M059J (cell line): ENCODE measurements at places on chromosomes 4 and X. TPM values are rescaled to one million over a fixed set of nuclear protein-coding genes. Genes with fewer than 3 reads are reported as not detected.

SPCS3 gene
- 55.2 and 67.2 TPM in 2 replicates for total RNA-seq

GRCh38 chr4:54378461-54378860 lies 149.4 kb downstream of the PDGFRA start:
- DNase-seq, result no peak

DNA sequence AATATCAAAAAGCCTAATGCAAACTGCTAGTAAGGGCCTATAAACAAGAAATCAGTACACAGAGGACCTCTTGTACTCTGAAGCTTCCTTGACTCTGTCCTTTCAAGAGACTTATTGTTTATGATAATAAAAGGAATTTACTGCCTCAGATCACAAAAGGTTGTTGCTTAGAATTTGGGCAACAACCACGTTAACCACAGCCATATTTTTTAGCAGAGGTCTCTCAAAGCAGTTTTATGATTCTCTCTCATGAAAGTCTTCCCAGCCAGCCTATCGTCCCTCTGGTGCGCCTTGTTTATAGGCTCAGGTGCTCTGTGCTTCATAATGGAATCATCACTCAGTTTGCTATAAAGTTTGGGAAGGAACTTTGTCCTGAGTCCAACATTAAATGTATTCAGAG lies 270.6 kb downstream of the RCHY1 start:
- no peak for DNase-seq

- peak; percentile 5 for DNase-seq
Measured at GRCh38 chr4:37760840-37761239, 65.6 kb upstream of the PGM2 start.
